ENCODE measurements at places on chromosomes 16 and 17.
A peak's percentile ranks its signal among the peaks of the same experiment; 100 is the strongest.

- no peak for DNase-seq
Measured at GRCh38 chr16:48272837-48273421, 25.6 kb upstream of the ABCC11 start.

DNA sequence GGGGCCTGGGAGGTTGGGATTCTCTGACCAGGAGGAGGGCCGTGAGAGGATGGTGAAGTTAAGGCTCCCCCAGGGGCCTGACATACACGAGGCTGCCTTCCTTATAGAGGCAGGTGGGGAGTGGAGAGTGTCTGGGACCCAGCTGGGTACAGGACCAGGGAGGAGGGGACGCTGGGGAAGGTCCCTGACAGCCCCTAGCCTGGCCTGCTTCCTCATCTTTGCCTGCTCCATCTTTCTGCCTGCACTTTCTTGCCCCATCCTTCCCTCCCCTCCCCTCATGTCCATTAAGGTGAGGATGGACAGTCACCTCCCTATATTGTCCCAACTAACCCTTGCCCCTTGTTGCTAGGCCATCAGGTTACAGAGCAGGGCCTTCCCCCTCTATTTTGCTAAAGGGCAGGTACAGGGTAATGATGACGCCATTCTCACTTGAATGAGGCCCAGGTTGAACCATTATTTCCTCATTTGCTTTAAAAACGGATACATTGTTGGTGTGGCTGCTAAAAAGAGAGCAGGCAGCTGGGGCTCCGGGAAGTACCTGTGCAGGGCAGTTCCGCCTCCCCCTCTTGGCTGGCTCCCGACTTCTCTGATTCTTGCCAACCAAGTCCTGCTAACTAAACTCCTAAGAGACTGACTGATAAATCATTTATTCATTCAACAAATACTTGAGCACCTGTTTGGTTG is 1.3 kb downstream of the C17orf99 start:
- DNase-seq, result no peak

DNA sequence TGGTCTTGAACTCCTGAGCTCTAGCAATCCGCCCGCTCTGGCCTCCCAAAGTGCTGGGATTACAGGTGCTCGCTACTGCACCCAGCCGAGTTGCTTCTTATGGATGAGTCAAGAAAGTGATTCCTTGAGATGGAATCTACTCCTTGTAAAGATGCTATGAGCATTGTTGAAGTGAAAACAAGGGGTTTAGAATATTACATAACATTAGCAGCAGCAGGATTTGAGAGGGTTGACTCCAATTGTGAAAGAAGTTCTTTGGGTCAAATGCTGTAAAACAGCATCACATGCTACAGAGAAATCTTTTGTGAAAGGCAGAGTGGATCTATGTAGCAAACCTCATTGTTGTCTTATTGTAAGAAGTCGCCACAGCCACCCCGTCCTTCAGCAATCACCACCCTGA is 72.7 kb downstream of the NT5M start:
- no peak for DNase-seq

- DNase-seq, result no peak
Measured at GRCh38 chr16:66569131-66569530, 2.9 kb downstream of the CMTM1 start.

GRCh38 chr17:77311371-77311981 is 170.7 kb downstream of the SEC14L1 start:
- DNase-seq, result no peak

DNA sequence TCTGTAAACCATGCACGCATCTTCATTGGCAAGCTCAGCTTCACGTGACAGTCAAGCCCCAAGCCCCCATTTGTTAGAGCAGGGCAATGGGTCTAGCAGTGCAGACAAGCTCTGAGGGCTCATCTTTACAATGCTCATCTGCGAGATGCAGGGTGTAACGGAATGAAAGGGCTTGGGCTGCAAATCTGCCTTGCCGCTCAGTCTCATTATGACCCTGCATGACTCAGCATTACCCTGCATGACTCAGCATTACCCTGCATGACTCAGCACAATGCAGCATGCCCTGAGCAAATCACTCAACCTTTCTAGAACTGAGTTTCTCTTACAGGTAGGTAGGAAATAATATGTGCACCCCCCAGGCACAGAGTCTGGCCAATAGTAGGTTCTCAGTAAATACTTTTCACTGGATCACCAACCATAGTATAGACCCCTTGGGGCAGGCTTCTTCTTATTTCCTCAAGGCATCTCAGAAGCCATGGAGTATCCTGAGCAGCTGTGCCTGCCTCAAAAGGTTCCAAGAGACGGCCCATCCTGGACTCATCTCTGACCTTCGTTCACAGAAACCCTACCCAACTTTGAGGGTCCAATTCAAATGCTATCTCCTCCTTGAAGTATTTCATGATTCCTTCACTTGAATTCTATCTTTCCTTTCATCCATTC is 391.3 kb upstream of the CDH5 start:
- no peak for DNase-seq

DNA sequence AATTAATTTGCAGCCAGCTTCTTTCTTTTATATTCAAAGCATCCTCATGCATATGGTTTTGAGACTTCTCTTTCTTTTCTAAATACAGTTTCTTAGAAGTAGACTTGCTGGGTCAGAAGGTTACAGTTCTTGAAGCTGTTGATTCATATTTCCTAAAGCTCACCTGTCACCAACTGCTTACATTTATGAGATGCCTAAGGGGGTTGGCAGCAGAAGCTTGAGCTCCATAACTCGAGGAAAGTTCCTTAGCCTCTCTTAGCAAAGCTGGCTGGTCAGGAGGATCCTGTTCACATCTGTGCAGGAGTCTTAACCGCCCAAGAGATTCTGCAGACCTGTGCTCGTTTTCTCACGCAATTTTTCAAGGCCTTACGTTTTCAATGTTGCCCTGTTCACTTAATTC is 218.8 kb downstream of the SNX29 start:
- DNase-seq, result no peak

GRCh38 chr17:28010406-28010805 is 32.1 kb upstream of the NLK start:
- DNase-seq, result no peak

GRCh38 chr16:86827521-86827920 is 249.2 kb downstream of the FOXL1 start:
- no peak for DNase-seq

GRCh38 chr17:49063652-49064051 is 66.5 kb downstream of the IGF2BP1 start:
- DNase-seq, result no peak

- DNase-seq, result no peak
Measured at GRCh38 chr16:57972306-57972705, 1.4 kb upstream of the CNGB1 start.

DNA sequence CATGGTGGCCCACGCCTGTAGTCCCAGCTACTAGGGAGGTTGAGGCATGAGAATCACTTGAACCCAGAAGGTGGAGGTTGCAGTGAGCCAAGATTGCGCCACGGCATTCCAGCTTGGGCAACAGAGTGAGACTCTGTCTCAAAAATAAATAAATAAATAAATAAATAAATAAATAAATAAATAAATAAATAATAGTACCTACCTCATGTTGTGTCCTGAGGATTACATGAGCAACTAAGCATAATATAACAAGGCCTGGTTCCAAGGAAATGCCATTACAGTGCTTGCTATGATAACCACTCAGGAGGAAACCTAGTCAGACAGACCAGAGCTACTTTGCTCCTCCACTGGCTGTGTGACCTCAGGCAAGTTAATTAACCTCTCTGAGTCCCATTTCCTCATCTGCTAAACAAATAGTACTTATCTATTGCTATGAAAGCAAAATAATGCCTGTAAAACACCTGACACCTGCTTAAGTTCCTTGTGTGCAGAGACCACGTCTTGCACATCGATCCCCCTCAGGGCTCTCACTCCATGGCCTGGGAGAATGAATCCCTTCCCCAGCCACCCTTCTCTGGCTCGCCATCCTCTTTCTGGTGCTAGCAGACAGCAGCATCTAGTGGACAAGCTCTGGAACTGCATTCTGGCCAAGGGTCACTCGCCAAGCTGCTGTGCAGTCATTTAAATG is 7.5 kb downstream of the EPOP start:
- peak; percentile 83 for DNase-seq

DNA sequence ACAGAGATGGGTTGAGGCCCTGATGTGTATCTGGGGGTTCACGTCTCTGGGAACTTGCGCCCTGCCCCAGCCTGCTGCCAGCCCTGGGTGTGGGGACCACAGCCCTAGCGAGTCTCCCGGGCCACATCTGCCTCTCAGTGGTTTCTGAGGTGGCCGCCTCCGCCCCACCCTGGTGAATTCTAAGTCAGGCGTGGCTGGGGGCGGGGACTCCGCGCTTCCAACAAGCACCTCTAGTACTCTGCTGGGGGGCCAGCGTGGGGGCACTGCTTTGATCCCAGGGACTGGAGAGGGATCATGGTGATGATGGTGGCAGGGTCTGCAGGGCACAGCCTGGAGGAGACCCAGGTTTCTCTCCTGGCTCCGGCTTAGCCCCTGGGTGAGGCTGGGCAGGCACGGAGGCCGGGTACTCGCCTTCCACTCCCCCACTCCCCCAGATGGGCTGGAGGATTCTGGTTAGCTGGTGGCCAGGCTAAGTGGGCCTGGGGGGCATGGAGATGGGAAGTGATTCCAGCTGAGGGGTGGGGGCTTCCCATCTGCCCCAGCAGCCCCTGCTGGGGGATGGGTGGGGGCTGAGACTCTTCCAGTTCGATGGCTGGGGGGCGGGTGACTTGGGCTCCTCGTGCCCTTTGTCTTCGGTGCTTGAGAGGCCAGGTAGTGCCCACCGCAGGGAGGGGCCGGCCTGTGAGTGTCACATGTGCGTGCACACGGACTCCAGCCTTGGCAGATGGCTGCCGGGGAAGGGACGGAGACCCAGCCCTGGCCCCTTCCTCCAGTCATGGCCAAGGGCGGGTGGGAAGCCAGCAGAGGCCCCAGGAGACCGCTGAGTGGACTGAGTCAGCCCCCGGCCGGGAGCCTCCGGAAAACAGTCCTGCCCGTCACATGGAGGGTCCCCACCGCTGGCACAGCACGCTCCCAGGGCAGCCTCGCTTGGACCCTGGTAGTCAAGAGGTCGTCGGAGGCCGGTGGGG is 3.9 kb downstream of the GLIS2 start:
- no peak for DNase-seq

DNA sequence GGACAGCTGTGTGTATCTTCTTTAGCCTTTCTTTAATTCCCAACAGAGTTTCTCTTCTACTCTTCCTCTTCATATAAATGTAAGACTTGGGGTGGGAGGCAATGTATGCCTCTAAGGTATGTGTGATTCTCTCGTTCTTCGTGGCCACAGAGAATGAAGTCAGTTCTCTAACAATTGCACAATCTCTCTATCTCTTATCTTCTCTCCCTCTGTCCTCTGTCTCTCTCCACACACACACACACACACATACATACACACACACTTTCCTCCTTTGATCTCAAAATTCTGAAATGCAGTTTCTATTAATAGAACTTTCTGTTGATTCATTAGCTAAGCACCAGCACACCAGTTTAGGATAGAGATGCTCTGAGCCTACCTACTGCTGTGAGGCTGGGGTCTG is 615.7 kb upstream of the SALL1 start:
- no peak for DNase-seq

DNA sequence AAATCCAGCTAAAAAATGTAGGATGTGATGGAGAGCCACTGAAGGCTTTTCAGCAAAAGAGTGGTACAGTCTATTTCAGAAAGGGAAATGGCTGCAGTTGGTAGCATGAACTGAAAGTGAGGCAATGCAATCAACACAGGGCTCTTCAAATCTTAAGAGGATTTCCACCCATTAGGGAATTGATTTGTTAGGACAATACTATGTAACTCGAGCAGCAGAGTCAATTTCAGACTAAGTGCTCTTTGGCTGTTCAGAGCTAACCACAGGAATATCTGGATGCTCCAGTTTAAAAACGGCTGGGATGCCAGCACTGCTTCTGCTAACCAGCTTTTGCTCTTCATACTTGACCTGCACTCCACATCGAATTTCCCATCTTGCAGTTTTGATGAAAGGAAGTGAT is 24.6 kb downstream of the CACNG1 start:
- peak; percentile 27 for DNase-seq

DNA sequence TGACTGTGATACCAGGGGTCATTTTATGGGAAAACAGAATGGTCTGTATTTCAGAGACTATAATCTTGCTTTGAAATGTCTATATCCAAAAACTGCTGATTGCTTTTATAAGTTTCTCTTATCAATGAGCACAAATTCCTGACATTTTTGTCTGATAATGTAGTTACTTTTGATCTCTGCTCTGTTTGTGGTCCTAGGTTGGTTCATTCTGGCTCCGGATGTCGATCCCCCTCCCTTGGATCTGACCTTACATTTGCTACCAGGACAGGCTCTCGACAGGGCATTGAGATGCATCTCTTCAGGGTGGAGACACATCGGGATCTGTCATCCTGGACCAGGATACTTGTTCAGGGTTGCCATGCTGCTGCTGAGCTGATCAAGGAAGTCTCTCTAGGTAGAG is 27.3 kb upstream of the VPS4A start:
- DNase-seq, result no peak

DNA sequence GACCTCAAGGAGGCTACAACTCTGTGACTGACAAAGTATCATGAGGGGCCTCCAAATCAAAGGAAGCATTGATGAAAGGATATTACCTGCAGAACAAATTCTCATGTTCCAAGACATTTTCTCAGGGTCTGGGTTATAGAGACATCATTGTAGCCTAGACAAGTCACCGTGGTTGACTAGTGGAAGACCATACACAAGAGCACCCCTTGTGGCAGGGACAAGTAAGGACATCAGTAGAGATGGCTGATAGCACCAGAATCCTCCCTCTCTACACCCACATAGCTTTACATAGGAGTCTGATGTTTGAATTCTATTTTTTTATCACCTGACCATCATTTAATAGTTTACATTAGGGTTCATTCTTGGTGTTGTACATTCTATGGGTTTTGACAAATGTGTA is 32.5 kb upstream of the CDH8 start:
- no peak for DNase-seq

DNA sequence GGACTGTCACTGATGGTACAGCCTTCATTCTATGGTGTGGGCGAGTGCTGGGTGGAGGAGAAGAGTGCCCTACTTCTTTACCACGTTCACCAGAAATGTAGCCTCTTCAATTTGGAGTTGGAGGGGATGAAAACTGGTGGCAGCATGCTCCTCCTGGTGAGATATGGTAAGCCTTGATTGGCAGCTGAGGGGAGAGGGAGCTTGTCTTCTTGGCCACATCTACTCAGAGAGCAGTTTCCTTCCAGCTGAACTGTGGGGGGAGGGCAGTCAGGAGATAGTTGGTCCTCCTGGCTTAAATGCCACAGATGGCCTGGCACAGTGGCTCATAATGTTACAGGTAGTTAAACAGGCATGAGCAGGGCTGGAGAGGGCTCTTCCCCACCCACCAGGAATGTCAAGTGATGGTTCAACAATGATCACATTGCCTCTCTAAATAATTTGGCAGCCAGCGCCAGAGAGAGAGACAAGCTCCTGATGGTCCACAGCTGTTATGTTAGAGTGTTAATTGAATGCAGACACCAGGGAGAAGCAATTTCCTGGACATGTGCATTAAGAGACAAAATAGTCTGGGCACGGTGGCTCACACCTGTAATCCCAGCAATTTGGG is 9.0 kb upstream of the MAPK3 start:
- DNase-seq, result no peak

DNA sequence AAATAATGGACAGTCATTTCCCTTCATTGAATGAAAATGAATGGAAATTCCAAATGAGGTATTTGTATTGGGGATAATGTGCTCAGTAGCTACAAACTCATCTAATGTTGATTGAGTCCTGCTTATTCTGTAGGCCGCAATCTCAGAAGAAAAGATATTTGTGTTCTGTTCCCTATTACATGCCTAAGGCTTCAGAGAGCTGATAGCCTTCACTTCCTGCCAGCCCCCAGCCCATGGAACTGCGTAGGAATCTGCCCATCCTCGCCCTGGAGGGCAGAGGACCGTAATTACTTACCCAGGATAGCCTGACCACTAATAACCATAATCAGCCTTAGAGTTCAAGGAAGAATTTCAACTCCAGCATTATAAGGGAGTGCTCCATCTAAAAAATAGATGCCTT is 17.9 kb upstream of the SNTB2 start:
- DNase-seq, result no peak
